Activated CD8-positive, alpha-beta T cell treated with anti-CD3 and anti-CD28 coated beads, Interleukin-2, amount 10 ng/mL, durations not matched to agents 7 days and 5 days (primary cell): ENCODE measurements at places on chromosomes 3 and 15. TPM values are rescaled to one million over a fixed set of nuclear protein-coding genes. Genes with fewer than 3 reads are reported as not detected.

DNA sequence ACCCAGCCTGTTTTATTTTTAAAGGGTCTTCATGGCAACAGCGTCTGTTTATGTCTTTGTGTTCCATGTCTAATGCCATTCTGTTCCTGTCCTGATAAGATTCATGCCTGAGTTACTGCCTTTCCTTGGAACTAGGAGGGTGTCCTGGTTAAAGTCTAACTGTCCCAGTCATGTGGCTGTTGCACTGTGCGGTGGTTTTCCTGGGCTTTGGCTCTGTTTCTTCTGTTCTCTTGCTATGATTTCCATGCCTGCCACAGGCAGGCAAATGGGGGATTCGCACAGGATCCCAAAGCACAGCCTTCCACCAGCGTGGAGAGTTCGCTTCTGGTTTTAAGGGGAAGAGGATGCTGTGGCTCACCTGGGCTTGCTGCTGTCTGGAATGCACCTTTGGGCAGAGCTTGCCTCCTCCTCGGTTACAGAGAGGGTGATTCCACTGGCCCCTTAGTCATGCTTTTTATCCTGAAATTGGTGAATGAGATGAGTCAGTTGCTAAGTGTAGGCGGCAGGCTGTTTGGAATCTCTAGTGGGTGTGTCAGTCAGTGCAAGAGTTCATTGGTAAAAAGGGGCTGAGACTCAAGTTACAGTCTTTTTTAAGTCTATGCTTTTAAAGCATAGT, 86.8 kb downstream of the CCK start:
- no peak for DNase-seq
- H3K27me3 ChIP-seq, result no peaks in the 10 kb centered on the region
- peaks cover 20% of the 10 kb centered on the region for H3K4me1 ChIP-seq
- H3K4me3 ChIP-seq, result no peak overlapping the region

DNA sequence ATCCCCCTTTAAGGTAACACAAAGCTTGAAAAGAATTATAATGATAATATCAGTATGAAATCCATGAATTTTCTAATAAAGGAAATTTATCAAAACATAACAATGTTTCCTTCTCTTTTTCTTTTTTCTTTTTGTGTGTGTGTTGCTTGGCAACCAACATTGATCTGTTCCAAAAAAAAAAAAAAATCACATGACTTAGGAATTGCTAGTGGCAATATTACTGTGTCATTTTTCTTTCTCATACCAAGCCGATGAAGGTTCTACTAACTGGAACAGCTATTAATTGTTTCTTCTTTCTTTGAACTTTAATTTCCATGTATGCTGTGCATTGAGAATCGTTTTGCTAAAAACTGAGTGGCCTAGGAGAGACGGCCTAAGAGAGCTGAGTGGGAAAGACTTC, 317.7 kb upstream of the ONECUT1 start:
- no peaks in the 10 kb centered on the region for H3K36me3 ChIP-seq
- no peak overlapping the region for H3K27ac ChIP-seq
- no peaks in the 10 kb centered on the region for H3K27me3 ChIP-seq
- H3K4me1 ChIP-seq, result no peaks in the 10 kb centered on the region

DNA sequence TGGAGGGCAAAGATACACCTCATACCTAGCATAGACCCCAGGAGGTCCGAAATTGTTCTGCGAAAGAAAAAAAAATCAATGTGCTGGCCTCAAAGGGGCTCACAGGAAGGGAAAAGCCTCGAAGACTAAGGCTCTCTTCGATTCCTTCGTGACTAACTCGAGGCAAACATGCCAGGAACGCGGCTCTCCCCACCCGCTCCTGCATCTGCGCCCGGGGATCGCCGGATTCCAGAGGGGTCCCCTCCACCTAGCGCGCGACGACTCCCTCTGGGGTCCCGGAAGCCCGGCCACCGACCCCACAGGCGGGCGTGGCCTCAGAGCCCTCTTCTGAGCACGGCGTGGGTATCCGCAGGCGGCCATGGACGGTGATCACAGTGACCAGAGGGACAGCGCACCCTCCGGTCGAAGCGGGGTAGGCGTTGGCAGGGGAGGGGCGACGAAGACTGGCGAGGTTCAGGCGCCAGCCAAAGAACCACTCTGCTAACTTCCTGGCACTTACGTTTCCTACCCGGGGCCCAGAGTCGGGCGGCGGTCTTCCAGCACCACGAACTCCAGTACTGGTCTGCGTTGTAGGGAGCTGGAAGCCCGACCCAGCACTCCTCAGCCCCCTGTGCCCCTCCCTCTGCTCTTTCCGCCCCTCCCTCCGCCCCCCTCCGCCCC, 515 bp upstream of the EIF3J start:
- no peak for DNase-seq
- H3K4me3 ChIP-seq, result peak overlapping the region; percentile 78
- peaks cover 46% of the 10 kb centered on the region for H3K4me1 ChIP-seq
- H3K27me3 ChIP-seq, result no peaks in the 10 kb centered on the region
- H3K27ac ChIP-seq, result peak overlapping the region; percentile 84

DNA sequence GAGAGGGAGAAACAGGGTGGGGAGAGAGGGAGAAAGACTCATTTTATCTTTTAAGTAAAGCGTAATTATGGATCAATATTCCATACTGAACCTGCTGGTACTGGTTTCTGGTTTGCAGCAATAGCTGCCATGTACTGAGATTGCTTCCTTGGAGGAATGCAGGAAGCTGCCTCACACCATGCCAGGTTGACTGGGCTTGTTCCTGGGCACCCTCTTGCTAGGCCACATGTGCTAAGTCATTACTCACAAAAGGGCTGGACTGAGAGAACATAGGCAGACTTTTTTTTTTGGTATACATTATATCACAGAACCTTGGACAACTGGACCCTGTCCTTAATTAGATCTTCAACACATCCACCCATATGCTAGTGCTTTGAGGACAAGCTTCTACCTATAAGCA, 193.4 kb downstream of the ZNF621 start:
- no peaks in the 10 kb centered on the region for H3K36me3 ChIP-seq
- H3K27ac ChIP-seq, result no peak overlapping the region
- peaks cover 9% of the 10 kb centered on the region for H3K4me1 ChIP-seq
- H3K27me3 ChIP-seq, result peaks cover 17% of the 10 kb centered on the region

GRCh38 chr15:61171209-61171608, 57.9 kb downstream of the RORA start:
- peaks cover 20% of the 10 kb centered on the region for H3K4me1 ChIP-seq
- H3K36me3 ChIP-seq, result no peaks in the 10 kb centered on the region
- no peak for DNase-seq
- H3K27me3 ChIP-seq, result peaks cover 15% of the 10 kb centered on the region
- no peak overlapping the region for H3K4me3 ChIP-seq

- H3K27ac ChIP-seq, result no peak overlapping the region
- peaks cover 25% of the 10 kb centered on the region for H3K4me1 ChIP-seq
- no peak for DNase-seq
- H3K4me3 ChIP-seq, result no peak overlapping the region
- H3K36me3 ChIP-seq, result no peaks in the 10 kb centered on the region
Measured at GRCh38 chr15:99433026-99433756, 132.6 kb upstream of the MEF2A start.

- H3K27ac ChIP-seq, result no peak overlapping the region
- no peaks in the 10 kb centered on the region for H3K4me1 ChIP-seq
- DNase-seq, result no peak
- no peak overlapping the region for H3K4me3 ChIP-seq
- peaks cover 10% of the 10 kb centered on the region for H3K27me3 ChIP-seq
Measured at GRCh38 chr3:12437861-12438260, 46.4 kb upstream of the TSEN2 start.

- DNase-seq, result peak; percentile 35
- no peaks in the 10 kb centered on the region for H3K27me3 ChIP-seq
- peaks cover 100% of the 10 kb centered on the region for H3K4me1 ChIP-seq
- H3K36me3 ChIP-seq, result peaks cover 53% of the 10 kb centered on the region
- peak overlapping the region; percentile 94 for H3K27ac ChIP-seq
- H3K4me3 ChIP-seq, result peak overlapping the region; percentile 54
Measured at GRCh38 chr15:31366169-31366734, 39.6 kb downstream of the KLF13 start.

DNA sequence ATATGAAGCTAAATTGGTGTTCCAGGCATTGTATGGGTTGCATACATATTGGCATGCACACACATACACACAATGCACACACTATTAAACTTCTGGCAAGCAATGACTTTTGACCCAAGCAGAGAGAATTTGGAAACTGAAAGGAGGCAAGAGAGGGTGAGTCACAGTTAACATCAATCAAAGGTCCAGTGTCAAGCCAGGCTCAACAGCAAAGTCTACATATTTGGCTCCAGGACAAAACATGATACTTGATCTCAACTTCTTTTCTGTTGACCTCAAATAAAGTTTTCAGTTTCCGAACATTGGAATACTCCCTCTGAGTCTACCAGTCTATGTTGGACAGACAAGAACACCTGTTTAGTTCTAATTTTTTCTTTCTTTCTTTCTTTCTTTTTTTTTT, 28.3 kb downstream of the IL12A start:
- H3K27me3 ChIP-seq, result peaks cover 6% of the 10 kb centered on the region
- H3K36me3 ChIP-seq, result no peaks in the 10 kb centered on the region
- no peak overlapping the region for H3K27ac ChIP-seq
- no peak for DNase-seq

Gene NR1I2
- total RNA-seq, result 0.10 TPM

Gene TGM5
- 0.37 TPM for total RNA-seq

Gene IGSF10
- not detected for total RNA-seq

Gene CLDN11
- not detected for total RNA-seq
